ENCODE measurements at places on chromosomes 3 and 15. TPM values are rescaled to one million over a fixed set of nuclear protein-coding genes. Genes with fewer than 3 reads are reported as not detected.

ADAMTS17 gene
- 1.9 TPM for total RNA-seq

ACKR4 gene
- total RNA-seq = not detected

RBMS3 gene
- 0.15 TPM for total RNA-seq

GSK3B gene
- total RNA-seq = 35.1 TPM

LRRC3B gene
- total RNA-seq = not detected

- no peak overlapping the region for H3K4me3 ChIP-seq
- no peaks in the 10 kb centered on the region for H3K27me3 ChIP-seq
- DNase-seq = no peak
Measured at GRCh38 chr15:26156051-26156450, 292.9 kb upstream of the ATP10A start.

Data from activated CD8-positive, alpha-beta memory T cell treated with anti-CD3 and anti-CD28 coated beads, Interleukin-2, amount 10 ng/mL, durations not matched to agents 7 days and 5 days (primary cell).